DMS 273 treated with DMSO at 0.1 percent for 48 hours (cell line): ENCODE measurements at places on chromosomes 4 and X.

GRCh38 chr4:87213421-87214075, 6.9 kb downstream of the KLHL8 start:
- no peak for DNase-seq

GRCh38 chrX:153642655-153643430, 4.2 kb upstream of the DUSP9 start:
- no peak for DNase-seq

DNA sequence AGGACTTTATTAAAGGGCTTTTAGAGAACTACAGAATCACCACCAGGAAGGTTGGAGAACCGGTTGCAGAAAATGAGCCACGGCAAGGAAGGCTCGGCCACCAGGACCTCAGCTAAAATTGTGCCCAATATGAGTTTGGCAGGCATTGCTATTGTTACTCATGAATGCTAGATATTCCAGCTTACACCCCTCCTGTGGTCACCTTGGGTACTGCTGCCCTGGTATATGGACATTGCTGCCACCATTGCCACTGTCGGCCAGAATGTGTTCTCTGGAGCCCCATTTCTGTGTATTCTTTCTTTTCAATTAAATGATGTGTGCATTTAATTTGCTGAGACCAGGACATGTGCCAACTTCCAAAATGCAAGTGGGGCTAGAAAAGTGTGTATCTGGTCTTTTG, 626.7 kb upstream of the BOD1L1 start:
- DNase-seq = no peak

DNA sequence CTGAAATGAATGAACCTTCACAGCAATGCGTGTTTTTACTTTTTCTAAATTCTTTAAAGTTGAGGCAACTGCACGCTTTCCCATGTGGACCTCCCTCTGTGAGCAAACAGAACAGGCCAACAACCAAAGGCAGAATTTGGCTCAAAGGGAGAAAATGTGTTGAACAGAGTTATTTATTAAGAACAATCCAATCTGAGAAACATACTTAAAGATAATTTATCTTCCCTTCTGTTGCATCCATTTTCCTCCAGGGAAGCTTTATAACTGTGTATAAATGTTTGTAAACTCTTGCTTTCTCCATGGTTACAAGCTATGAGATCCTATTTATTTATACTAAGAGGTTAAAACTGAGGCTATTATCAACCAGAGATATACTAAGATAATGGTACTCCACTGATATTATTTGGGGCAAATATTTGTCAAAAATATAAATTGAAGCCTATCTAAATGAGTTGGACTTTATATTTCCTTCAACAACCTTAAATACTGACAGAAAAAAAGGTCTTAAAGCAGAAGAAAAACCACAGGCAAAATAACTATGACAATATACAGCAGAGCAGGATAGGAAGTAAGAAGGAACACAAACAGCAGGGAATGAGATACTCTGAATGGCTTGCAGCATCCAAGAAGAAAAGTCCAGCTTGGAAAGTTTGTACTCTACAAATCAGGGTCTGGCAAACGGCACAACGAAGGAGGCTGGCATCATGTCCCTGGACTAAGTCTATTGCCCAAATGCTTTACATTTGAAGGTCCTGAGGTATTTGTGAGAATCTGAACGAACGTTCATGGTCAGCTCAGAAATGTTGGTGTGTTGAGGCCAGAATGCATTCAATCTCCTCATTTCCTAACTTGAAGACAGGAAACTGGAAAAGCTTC, 663.2 kb upstream of the INTU start:
- DNase-seq = no peak

- no peak for DNase-seq
Measured at GRCh38 chr4:131348263-131348662, 1800.8 kb upstream of the PCDH10 start.

DNA sequence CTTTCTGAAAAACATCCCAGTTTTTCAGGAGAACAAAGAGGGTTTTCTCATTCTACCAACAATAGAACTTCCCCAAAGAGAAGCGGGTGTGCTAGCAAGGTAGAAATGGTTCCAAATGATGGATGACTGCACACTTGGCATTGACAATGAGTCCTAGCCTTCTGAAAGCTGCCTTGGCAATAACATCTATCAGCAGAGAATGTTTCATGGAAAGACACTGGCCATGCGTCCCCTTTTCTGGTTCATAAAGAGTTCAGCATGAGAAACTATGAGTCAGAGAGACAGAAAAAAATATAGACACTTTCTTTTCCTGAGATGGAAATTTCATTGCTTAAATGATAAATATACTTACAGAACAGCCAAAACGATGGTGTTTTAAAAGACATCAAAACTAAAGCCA, 236.9 kb upstream of the PRKX start:
- no peak for DNase-seq

GRCh38 chr4:58587856-58588255, 1477.7 kb upstream of the IGFBP7 start:
- no peak for DNase-seq

- no peak for DNase-seq
Measured at GRCh38 chrX:57156397-57157049, 19.3 kb upstream of the SPIN2A start.

DNA sequence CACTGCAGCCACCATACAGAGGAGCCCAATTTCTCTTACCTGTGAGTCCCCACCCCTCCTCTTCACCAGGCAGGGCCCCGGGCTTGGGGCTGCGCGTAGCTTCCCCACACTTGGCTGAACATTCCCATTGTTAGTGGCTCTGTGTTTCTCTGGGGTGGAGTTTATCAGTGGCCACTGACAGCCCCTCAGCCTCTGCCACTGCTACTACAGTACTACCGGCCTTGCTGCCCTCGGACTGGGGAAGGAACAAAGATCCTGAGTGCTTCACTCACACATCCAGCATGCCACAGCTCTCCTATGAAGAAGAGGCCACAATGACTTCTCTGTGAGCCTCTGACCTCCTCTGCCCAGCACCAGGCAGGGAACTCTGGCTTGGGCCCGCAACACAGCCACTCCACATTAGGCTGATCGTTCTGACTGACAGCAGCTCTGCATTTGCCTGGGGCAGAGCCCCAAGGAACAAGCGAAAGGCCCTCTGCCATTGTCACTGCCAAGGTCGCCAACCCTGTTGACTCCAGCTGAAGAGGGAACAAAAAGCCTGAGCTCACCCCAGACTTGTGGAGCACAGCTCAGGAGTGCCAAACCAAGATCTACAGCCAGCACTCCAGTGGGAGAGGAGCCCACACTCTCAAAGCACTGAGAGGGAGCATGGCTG, 24.0 kb downstream of the ABCB7 start:
- no peak for DNase-seq

DNA sequence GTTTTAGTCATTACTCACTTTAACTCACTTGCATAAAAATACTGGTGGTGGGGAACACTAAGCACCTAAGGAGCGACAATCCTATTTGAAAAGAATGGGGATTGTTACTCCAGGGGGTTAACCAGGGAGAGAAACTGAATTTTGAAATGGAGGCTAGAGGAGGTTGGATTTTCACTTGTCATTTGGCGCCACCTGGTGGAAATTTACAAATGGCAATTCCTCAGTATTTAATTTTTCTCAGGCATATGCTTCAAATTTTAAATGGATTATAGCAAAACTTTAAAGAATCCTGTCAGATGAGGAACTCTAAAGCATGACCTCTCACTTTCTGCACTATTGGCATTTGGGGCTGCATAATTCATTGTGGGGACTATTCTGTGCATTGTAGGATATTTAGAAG, 2.7 kb upstream of the GEMIN8 start:
- no peak for DNase-seq

- DNase-seq = no peak
Measured at GRCh38 chr4:18953613-18954012, 932.1 kb upstream of the LCORL start.

- DNase-seq = no peak
Measured at GRCh38 chr4:106048250-106048971, 153.1 kb downstream of the NPNT start.

DNA sequence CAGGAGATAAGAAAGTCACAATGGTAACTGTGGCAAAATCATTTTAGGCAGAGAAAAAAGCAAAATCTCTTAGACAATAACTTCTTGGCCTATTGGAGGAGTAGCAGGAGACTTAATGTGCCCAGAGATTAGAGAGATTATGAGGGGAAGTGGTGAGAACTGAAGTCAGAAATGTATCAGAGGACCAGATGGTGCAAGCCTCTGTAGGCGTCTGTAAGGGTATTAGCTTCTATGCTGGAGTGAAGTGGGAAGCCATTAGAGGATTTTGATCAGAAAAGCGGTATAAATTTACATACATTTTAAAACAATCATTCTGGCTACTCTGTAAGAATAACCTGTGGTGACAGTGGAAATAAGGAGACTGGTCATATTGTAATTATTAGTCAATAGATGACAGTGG, 236.7 kb downstream of the FAT4 start:
- peak; percentile 27 for DNase-seq

DNA sequence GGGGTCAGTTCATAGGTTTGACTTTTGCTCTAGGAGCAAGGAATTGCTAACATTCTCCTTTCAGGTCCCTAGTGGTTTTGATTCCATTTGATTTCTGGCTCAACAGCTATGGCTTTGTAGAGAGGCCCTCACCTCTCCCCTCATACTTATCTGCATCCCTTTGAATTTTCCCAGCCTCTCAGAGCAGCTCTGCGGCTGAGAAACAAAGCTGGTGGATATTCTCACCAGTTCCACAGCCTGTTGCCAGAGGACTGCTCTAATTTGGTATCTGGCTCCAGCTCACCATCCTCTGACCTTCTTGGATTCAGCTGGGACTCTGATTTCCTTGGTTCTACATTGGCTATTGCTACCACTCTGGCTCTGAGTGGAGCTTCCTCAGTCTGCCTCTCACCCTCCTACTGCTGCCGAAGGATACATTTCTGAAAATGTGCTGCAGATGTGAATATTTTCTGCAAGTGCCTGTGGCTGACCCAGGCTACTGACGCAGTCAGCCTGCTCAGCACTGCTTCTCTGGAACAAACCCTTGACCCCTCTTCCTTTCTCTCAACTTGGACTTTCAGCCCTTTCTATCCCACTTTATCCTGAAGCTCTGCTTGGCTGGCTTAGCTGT, 110.9 kb upstream of the ENPEP start:
- no peak for DNase-seq

DNA sequence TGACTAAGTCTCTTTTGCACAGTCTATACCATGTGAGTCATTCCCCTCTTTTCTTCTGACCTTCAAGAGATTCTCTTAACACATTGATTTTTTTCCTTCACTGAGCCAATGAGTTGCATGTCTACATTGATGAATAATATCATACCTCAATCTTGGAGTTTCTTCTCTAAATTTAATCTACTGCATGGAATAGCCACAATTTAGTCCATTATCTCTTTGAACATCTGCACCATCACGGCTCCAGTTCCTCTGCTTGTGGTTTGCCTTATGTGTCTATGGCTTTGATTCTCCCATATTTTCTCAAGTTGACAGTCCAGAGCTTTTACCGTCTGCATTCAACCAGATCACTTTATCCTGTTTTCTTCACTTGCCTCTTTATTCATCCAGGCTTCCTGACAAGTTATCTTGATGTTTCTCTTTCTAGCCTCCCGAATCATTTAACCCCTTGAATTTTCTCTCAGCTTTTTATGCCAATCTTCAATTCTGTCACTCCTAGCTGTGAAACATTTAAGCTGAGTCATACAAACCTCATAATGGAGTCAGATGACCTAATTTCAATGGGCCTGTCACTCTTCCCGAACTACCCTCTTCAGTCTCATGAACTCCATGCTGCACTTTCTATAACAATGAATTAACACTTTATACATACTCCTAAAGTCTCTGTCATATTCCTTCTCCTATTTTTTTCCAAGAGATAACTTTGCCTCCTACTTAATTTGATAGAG, 222.3 kb downstream of the CPE start:
- DNase-seq = no peak

GRCh38 chr4:94462572-94462971, 10.8 kb downstream of the PDLIM5 start:
- DNase-seq = no peak

GRCh38 chrX:17531500-17531899, 156.5 kb downstream of the NHS start:
- DNase-seq = no peak

GRCh38 chrX:143635915-143636314, at the start of gene SLITRK4:
Gene SLITRK4, minus strand, starts transcription at chrX:143636101. Its CDS starts 4,993 bp downstream, at chrX:143631108.
- DNase-seq = no peak

- no peak for DNase-seq
Measured at GRCh38 chr4:18180892-18181291, 159.3 kb upstream of the LCORL start.

GRCh38 chrX:39242187-39242586, 440.9 kb downstream of the MID1IP1 start:
- no peak for DNase-seq

DNA sequence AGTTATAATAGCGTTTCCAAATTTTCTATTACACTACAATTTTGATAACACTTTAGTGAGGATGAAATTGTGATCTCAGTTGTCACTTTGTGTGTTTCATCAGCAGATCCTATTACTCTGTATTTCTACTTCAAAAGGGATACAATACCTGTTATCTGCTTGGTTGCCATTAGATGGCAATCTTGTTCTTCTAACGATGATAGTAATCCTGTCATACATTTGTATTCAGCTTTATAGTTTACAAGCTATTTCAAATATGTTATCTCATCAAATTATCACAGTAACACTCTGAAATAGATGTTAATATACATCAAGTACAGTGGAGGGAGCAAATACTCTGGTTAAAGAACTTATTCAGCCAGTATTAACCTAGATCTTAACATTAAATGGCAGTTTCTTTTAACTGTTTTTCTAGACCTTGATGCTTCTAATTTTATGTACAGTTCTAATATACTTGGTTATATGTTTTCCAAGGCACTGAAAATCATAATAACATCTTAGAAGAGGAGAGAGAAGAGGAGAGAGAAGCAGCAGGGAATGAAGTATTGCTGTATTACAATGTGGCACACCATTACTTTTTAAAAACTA, 292.0 kb downstream of the CCSER1 start:
- DNase-seq = peak; percentile 16
